NCI-H69 (cell line): ENCODE measurements at places on chromosomes 6 and 20.

DNA sequence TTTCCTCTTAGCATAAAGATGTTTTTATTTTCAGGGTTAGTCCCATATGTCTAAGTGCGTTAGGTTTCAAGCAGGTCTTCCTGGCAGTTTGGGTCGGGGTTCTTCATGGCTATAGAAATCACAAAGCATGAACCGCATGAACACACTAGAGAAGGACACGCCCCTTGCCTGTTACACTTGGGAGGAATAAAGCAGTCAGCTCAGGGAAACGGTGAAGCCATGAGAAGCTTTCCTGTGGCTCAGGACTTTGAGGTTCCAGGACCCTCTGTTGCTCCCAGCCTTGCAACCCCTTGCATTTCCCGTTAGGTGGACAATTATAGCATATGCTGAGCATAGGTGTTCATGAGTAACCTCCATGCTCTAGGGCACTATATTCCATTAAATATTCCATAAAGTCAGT is 96.7 kb downstream of the SYCP2 start:
- DNase-seq: peak; percentile 15

DNA sequence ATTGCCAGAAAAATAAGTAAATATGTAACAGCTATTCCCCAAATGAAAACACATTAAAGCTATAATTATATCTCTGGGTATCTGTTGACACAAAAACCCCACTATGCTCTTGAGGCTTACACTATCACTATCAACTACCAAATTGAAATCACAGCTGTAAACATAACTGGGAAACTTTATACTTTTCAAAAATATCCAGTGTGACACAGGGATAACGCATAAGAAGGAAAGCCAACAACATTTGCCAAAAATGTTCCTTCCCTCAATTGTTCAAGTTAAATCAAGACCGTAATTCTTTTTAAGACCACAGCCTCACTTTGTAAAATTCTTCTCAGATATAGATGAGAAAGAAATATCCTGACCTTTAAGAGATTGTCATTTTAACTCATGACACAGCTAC is 3.1 kb downstream of the ZHX3 start:
- peak; percentile 5 for DNase-seq

DNA sequence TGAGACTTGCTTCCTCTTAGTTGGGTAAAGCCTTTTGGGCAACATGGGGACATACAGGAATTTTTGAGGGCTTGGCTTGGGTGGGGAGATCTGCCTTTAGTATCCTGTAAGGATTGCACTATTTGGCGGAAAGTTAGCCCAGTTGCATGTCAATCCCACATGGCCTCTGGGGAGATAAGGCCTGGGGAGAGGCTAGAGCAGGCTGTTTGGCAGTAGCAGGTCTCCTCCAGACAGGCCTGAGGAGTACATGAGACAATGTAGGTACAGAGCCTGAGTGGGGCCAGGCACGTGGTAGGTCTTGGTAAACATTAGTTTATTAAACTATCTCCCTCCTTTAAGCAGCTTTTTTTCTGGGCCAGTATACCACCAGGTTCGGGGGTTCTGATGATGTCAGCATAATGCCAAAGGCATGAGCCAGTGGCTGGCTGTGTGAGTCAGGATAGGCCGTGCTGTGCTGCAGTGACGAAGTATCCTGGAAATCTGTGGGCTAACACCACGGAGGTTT is 147.9 kb downstream of the VEGFA start:
- no peak for DNase-seq

DNA sequence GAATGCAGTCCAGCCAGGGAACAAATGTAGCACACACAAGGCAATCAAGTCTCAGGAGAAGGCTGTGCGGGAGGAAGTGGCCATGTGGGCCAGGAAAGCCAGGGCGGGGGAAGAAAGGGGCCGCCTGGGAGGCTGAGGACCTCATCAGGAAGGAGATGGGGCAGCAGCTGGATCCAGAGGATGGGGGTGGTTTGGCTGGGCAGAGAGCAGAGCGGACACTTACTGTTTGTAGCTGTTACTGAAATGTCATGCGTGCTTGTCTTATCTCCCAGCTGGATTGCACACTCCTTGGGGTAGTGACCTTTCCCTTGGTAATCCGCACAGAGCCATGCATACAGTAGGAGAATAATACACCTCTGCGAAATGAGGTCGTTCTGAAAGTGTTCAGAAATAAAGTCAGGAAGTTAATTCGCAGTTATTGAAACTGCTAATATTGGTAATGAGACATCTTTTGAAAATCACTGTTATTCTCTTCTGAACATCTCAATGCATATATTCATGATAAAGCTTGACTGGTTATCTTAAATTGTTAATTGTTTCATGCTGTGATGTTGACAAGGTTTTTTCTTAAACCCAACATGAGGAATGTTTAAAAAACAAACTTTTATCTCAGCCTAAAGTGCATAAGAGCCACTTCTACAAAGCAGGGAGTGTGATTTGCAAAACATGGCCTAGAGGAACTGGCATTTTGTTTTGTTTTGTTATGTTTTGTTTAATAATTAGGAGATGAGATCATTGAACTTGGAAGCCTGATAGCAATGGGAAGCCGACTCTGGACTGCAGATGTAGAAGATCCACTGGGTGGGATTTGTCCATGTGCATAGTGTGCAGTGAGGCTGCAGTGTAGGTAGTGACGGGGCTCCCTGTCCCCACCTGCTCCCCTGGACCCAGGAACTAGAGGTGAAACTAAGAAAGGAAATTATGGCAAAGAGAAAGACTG is 18.0 kb upstream of the MAP3K4 start:
- DNase-seq: no peak

DNA sequence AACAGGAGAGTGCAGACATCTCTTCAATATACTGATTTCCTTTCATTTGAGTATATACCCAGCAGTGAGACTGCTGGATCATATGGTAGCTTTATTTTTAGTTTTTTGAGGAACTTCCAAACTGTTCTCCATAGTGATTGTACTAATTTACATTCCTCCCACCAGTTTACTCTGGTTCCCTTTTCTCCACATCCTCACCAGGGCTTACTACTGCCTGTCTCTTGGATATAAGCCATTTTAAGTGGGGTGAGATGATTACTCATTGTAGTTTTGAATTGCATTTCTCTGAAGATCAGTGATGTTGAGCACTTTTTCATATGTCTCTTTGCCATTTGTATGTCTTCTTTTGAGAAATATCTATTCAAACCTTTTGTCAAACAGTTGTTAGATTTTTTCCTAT is 64.9 kb upstream of the HMGCLL1 start:
- no peak for DNase-seq

GRCh38 chr6:70270287-70271005 is 32.4 kb downstream of the COL9A1 start:
- peak; percentile 10 for DNase-seq

- no peak for DNase-seq
Observed at GRCh38 chr20:4779616-4780015, 57.9 kb downstream of the PRND start.

- peak; percentile 99 for DNase-seq
Observed at GRCh38 chr6:54718541-54719023, 128.0 kb upstream of the FAM83B start.

DNA sequence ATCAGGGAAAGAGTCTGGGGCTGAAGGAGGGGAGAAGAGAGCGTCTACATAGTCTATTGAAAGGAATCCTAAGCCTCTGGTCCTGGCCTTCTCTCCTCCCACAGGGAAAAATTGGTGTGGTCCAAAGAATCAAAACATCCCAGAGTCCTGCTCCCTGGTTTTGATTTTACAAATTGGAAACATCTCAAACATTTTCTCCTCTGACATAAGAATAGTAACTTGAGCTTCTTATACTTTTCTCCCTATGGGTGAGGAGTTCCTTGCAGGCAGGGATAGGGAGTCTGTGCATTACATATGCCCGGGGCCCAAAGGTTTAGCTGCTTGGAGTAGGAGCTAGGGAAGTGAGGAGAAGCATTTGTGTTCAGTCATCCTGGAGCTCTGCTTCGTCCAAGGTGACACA is 120.0 kb upstream of the GGTLC1 start:
- no peak for DNase-seq

GRCh38 chr6:98107801-98108200 is 726.6 kb upstream of the POU3F2 start:
- DNase-seq: no peak

GRCh38 chr20:60974441-60974945 is 277.6 kb upstream of the CDH4 start:
- no peak for DNase-seq

- no peak for DNase-seq
Observed at GRCh38 chr20:53943522-53944291, 126.7 kb downstream of the BCAS1 start.

GRCh38 chr6:142819603-142820337 is 125.2 kb downstream of the HIVEP2 start:
- no peak for DNase-seq

- peak; percentile 96 for DNase-seq
Observed at GRCh38 chr20:14583413-14583812, 246.0 kb upstream of the FLRT3 start.

GRCh38 chr6:99073223-99073622 is 125.5 kb upstream of the FBXL4 start:
- DNase-seq: no peak

DNA sequence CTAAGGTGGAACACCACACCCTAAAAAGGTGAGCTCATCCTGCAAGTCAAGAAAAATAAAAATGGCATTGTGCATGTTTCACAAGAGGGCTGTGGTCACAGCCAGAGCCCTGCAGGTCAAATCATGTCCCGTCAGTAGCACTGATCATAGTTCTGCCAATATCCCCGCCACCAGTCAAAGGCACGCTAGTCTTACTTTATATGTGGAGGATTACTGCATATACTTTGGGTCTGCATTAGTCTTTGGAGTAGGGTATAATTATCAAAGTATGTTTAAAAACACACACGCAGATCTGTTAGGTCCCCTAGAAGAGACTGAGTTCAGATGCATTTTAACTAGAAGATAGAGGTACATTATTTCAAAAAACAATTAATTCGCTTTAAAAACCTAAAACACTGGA is 1.8 kb downstream of the PERP start:
- peak; percentile 84 for DNase-seq

- DNase-seq: no peak
Observed at GRCh38 chr6:14200047-14200446, 82.5 kb downstream of the CD83 start.

DNA sequence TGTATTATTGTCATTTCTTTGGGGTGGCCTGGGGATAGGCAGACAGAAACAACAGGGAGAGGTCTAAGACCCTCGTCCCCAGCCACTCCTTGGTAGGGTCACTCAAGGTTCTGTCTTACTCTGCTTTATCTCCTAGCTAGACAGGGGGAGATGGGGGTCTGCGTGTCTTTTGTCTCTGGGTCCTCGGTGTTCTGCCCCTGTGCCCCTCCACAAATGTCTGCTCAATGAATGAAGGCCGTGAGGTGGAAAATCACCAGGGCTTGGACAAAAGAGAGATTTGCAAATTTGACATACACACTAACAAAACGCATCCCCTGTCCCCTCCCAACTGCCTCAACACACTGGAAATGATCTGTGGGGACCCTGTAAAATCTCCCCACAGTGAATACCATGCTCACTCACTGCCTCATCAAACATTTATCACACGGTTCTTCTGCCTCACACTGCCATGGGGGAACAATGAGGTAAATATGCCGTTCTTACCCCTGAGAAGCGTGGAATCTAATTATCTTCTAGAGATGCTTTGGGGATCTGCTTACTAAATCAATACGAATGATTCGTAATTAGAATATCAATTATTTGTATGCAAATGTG is 13.2 kb upstream of the VAPB start:
- DNase-seq: no peak

DNA sequence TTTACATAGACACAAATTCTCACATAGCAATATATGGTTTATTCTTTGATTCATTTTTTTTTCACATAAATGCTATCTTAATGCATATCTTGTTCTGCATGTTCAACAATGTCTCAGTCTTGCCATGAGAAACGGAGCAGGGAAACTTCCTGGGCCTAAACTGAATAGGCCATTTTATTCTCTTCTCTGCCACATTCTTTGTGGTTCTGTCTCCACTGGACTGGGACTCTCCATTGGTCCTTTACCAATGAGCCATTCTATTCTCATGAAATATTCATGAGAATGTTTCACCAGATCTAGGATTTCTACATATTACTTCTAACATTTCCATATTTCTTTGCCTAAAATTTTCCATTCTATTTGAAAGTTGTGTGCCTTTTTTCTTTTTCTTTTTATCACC is 42.8 kb downstream of the LAMA2 start:
- no peak for DNase-seq

- DNase-seq: peak; percentile 8
Observed at GRCh38 chr20:47905628-47906347, 120.5 kb upstream of the SULF2 start.

DNA sequence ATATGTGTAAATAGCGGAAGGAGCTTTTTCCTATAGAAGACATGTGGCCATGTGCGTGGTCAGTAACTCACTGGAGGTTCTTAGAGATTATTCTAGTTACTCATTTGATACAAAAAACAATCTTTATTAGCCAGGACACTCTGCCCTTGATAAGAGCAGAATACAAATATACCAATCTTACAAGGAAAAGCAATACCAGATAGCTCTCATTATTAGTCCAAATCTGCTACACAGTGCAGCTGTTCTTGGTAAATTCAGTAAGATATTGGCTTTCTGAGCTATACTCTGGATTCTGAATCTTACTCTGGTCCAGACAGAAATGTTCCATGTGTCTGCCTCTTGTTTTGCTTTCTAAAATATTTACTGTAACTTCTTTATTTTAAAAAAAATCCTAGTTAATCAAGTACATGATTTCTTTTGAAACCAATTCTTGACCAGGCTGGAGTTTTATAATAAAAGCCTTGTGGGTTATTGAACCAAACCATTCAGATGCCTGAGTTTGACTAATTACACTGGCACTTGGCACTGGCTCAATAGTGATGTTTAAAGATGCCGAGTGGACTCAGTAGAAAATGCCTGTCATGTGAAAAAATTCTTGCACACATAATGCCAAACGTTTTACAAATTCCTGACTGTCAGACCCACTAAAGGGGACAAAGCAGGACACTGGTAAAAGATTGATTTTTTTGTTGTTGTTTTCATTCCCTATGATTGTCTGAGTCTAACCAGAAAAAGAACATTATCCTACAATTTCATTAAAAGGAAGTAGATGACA is 242.8 kb upstream of the TCF21 start:
- no peak for DNase-seq

- no peak for DNase-seq
Observed at GRCh38 chr20:62754991-62755356, 41.3 kb upstream of the MRGBP start.

DNA sequence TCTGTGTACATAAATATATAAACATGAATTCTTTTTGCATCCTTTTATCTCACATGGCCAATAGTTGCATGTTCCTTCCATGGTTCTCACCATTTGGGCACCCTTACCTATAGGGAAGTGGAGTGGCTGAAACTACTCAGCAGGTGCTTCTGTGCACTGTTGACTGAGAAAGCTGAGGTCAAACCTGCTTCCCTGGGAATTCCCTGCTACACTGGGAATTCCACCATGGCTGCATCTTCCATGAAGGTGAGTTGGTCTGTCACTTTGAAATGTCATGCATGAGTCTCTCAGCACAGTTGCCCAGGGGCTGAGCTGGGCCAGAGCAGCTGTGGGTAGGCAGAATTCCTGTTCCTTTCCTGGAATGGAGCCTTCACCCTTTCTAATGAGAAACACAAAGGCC is 193.8 kb upstream of the PRSS16 start:
- peak; percentile 32 for DNase-seq

DNA sequence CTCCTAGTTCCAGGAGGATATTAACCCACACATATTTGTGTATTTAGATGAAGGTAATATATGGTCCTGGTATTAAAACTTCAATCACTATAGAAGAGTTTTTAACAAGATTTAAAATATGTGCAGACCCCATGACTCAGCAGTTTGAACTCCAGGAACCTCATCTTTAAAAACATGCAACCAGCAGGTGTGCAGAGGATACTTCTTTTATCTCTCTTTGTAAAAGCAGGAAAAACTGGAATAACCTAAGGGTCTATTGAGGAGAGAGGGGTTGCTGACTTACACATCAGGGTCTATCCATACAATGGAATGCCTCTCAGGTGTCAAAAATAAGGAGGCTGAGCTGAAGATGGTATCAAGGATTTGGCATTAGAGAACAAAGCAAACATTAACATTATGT is 36.9 kb upstream of the TFAP2C start:
- DNase-seq: no peak
